Stromal cell of bone marrow (primary cell): ENCODE measurements at places on chromosomes 1 and 21.

DNA sequence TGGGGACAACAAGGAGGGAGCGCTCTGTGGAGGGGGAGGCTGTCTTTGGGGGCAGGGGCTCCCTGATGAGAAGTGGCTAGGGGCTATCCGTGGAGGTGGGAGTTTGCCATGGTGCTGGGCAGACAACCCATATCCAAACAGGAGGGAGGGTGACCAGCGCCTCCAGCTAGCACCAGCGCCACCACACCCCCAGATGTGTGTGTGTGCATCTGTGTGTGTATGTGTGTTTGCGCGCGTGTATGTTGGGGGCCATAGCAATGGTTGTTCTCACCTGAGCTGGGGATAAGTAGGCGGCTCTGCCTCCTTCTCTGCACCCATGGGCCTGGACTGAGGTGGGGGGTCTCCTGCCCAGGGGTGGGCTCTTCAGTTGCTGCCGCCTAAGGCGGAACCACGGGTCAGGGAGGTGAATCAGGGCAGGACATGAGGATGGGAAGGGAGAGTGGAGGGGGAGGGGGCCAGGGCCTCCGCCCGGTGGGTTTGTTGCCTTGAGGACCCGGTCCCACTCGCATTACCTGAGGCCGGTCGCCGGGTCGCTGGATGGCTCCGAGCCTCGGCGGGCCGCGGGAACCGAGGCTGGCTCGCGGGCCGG lies 345 bp downstream of the HPCAL4 start:
- no peak for DNase-seq

DNA sequence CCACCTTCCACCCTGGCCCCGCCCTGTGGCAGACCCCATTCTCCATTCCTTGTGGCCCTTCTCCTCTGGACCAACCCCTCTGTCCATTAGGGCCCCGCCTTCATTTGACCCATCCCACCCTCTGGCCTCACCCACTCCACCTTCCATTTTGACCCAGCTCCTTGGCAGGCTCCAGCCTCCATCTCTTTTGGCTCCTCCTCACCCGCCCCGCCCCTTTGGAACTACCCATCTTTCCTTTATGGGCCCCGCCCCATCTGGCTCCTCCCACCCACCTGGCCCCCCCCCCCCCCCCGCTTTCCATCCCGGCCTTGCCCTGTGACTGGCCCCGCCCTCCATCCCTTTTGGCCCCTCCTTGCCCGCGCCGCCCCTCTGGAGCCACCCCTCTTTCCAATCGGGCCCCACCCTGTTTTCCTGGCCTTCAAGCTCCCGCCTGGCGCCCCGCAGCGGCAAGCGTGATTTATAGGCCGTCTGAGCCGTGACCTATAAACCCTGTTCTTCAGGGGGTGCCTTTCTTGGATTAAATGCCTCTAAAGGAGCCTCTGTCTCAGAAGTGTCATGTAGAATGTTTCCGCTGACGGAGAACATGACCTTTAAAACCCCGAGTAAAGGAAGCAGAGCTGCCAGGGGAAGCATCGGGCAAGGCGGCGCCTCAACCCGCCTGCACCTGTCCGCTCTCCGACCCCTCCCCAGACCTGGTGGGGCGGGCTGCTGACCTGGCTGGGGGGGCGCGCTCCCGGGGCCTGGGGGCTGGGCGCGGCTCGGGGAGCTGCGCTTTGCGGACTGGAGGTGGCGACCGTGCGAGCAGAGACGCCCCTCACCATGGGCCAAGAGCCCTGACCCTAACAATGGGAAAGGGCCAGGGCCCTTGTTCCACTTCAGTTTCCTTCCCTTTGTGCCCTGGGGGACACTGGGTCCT lies 178.0 kb downstream of the CAMTA1 start:
- no peak for DNase-seq

GRCh38 chr1:77438236-77438913 lies 156.6 kb downstream of the AK5 start:
- DNase-seq = peak; percentile 64

DNA sequence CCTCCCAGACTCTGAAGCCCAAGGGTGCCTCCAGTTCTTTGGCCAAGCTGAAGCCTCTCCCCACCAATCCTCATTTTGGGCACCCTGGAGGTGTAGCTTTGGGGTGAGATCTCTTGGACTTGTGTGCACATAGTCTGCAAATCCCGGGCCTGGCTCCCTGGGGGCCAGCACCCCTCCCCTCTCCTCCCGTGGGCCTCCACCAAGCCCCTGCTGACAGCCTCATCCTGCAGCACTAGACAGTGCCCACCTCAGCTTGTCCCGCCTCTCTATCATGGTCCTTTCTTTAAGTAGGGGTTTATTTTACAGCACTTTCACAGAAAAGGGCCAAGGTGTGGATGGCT lies 3.2 kb downstream of the GJC2 start:
- DNase-seq = no peak

DNA sequence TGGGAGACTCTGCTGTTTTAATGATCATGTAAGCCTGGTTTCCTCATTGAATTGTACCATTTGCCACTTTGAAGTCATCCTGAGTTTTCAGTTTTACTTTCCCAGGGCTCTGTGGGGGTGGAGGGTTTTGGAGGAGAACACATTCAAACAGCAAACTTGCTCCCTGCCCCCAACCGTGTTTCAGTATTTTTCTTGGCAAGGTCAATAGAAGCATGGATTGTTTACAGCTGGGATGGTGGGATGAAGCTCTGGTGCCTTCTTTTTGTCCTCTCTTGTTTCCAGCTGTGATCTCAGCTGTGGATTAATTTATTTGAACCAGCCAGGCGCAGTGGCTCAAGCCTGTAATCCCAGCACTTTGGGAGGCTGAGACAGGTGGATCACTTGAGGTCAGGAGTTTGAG lies 54.3 kb upstream of the SERBP1 start:
- DNase-seq = no peak

DNA sequence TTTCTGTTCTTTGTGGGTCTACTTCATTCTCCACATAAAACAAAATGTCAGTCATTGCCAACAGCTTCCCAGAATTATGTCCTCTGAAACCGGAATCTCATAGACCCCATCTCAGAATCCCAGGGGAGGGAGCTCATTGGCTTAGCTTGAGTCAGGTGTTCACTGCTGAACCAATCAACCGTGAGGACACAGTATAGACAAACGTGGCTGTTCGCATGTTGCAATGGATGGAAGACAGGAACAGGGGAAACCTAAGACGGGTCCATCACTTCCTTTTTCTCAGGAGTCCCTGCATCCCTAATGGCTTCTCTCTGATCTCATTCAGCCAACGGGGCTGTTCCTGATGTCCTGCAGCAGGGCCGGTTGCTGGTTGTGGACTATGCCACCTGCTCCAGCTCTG lies 9.1 kb downstream of the CELA2A start:
- DNase-seq = no peak

GRCh38 chr1:24416666-24417391 lies 1.2 kb downstream of the NIPAL3 start:
- DNase-seq = peak; percentile 64

DNA sequence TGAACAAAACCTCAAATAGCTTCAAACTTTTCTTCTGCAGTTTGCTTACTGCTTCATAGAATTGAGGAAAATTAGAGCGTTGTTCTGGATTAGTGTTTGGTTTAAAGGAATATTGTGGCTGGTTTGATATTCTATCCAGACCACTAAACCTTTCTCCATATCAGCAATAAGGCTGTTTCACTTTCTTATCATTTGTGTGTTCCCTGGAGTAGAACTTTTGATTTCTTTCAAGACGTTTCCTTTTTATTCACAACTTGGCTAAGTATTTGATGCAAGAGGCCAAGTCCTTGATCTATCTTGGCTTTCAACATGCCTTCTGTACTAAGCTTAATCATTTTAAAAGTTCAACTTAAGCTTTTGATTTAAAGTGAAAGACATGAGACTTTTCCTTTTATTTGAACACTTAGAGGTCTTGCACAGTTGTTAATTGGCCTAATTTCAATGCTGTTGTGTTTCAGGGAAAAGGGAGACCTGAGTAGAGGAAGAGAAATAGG lies 359.1 kb downstream of the S1PR1 start:
- DNase-seq = no peak

- no peak for DNase-seq
These were observed 142.5 kb downstream of the DAB1 start for GRCh38 chr1:57281324-57281723.

- no peak for DNase-seq
These were observed 520 bp downstream of the TMEM201 start for GRCh38 chr1:9589144-9589718.

DNA sequence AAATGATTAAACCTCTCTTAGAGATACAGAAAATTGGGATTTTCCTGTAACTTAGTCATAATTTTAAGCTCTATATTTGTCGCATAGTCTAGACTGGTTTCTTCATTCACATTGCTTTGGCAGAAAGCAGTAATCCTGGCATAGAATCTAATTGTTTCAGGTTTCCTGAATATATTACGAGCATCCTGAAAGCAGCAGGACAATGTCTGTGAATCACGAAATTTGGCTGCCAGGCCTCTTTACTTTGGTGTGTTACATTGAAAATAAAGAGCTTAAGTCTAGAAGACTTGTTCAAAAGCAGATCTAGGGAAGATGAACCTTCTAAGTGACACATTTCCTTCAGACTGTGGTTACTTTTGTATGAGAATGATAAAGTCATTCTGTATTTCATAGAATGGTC lies 72.2 kb downstream of the TDRD5 start:
- DNase-seq = no peak

DNA sequence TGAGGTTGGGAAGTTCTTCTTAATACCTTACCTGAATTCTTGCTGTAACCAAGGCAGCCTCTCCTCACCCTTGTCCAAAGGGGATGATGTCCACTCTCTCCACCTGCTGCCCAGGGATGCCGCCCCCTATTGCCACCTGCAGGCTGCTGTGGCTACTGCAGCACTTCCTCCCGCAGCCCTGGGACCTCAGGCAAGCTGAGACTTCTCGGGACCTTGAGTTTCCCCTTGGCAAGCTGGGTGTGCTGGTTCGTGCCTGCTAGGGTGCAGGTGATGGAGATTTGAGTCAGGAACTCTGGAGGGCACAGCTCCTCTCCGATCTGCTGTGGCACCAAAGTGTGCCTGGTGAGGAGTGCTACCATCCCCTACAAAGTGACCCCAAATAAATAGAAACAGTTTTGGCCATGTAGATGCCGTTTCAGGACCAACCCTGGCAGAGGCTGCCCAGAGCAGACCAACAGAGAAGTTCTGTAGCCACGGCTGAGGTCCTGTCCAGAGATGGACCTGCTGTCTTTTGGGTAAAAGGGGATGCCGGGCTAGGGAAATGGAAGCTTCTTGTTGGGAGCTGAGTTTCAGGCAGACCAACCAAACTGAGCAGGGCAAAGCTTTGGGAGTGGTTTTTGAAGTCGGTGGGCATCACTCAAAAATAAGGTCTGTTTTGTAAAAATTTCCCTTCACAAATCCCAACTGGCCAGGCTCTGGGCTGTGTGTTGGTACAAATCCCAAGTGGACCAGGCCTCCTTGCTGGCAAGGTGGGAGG lies 31.7 kb downstream of the RUNX3 start:
- DNase-seq = no peak

- DNase-seq = no peak
These were observed 77.6 kb downstream of the CLIC4 start for GRCh38 chr1:24822887-24823286.

DNA sequence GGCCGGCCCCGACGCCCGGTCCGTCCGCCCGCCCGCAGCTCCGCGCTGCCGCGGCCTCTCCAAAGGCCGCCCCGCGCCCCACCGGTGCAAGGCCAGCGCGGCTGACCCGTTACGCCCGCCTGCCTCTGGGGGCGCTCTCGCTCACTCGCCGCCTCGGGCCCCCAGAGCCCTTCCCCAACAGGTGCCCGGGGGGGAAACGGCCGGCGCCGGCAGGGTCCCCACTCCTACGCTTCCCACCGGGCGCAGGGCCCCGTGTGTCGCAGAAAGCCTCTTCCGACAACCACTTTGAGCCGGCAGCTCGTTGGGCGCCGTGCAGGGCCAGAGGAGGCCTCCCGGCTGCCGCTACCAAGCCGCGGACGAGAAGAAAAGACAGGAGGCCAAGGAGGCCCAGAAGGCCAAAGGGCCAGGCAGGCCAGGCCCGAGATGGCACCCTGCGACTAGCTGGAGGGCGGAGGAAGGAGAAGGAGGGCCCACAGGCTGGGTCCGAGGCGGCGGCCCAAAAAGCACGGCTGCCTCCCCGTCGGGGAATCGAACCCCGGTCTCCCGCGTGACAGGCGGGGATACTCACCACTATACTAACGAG lies 64.9 kb upstream of the FCGR2A start:
- DNase-seq = no peak

- DNase-seq = no peak
These were observed 10.7 kb downstream of the DHRS3 start for GRCh38 chr1:12607263-12607662.

DNA sequence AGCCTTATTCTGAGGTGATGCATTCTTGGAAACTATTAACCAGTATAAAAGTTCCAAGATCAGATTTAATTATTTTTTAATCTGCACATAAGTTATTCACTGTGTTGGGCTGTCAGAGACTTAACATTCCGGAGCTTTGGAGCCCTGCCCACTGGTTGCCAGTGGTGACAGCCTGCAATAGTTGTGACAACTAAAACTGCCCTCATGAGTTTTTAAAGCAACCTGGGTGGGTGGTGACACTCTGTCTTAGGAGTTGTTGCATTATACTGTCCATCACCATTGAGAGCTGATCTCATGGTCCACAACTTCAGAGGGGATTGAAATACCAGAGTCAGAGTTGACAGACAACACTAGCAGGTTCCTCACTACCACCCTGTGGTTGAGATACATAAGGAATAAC lies 653.9 kb upstream of the USP24 start:
- peak; percentile 47 for DNase-seq

GRCh38 chr1:27603309-27603680 lies 649 bp downstream of the AHDC1 start:
- no peak for DNase-seq

- peak; percentile 61 for DNase-seq
These were observed 39.1 kb upstream of the WASF2 start for GRCh38 chr1:27528818-27529703.

GRCh38 chr1:15323351-15323988 lies 76.4 kb downstream of the FHAD1 start:
- peak; percentile 65 for DNase-seq

DNA sequence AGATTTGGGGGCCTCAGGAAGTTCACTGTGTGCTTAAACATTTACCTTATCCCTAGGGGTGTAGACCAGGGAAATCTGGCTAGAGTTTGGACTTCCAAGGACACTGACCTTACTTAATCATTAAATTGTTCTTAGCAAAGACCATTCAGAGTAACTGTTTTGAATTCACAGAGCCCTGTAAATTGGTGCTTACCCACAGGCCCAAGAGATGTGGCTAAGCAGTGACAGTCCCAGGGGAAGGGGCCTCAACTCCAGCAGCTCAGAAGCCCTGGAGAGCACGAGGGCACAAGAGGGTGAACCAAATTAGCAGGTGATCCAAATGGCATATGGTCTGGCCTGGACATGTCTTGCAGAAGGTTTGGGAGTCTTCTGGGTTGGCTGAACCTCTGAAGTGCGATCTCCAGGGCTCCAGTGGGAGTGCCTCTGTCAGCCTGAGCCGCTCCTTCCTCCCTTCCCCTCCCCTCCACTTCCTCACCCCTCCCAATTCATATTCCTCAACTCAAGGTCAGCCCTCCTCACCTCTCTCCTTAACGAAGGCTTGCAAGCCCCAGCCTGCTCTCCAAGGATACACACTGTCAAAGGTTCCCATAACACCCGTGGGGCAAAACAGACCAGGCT lies 4.3 kb downstream of the PAQR7 start:
- DNase-seq = no peak

GRCh38 chr1:55474168-55474786 lies 259.1 kb upstream of the USP24 start:
- DNase-seq = peak; percentile 49

- DNase-seq = no peak
These were observed 92.0 kb upstream of the PPM1J start for GRCh38 chr1:112807117-112807516.

GRCh38 chr1:246111570-246111969 lies 395.5 kb downstream of the SMYD3 start:
- DNase-seq = no peak
